ENCODE measurements at places on chromosomes 7 and 10.
A peak's percentile ranks its signal among the peaks of the same experiment; 100 is the strongest.

DNA sequence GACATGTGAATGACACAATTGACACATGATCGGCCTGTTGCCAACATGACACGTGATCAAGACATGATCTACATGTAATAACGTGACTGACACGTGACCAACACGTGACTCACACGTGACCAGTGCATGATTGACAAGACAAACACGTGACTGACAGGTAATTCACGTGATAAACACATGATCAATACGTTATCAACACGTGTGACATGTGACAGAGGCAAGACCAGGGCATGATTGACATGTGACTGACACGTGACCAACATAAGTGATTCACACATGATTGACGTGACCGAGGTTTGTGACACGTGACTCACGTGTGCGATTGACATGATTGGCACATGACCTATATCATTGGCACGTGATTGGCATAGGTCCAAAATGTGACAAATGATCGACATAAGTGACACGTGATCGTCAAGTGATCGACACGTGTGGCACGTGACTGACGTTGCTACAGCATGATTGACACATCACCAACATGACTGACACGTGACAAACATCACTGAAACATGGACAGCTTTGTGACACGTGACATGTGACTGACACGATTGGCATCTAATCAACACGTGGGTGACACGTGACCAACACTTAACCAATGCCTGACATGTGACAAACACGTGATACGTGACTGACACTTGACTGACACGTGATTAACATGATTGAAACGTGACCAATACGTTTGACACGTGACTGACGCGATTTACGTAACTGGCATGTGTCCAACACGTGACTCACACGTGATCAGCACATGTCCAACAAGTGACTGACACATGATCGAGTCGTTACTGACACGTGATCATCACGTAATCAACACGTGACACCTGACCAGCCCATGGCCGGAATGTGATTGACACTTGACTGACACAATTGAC is 23.0 kb downstream of the CRPPA start:
- DNase-seq: no peak

DNA sequence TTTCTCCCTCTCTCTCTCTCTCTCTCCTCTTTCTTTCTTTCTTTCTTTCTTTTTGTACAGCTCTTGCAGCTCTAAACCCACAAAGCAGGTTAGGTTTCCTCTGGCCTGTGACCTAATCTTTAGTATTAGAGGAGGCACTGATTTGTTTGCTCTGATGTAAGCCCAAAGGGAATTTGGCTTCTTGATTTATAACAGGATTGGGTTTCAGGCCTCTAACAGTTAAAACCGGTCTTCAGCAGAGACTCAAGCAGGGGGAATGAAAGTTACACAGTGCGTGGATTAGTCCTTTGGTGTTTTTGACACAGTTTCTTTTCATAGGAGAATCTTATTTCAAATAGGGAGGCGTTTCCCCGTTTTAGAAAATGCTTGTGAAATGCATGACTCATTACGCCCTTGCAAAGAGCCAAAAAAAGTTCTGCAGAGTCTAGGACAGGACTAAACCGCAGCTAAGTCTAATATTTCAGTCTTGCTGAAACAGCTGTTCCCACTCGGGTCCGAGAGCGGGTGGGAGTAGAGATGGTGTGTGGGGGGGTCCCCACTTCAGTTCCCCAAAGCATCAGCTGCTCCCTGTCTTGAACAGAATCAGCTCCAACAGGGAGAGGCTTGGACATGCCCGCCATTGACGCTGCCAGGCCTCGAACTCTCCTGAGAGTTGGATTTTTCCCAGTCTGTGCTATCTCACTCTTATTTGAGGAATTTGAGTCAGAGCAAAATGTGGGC is 296.5 kb upstream of the PITRM1 start:
- peak; percentile 58 for DNase-seq

DNA sequence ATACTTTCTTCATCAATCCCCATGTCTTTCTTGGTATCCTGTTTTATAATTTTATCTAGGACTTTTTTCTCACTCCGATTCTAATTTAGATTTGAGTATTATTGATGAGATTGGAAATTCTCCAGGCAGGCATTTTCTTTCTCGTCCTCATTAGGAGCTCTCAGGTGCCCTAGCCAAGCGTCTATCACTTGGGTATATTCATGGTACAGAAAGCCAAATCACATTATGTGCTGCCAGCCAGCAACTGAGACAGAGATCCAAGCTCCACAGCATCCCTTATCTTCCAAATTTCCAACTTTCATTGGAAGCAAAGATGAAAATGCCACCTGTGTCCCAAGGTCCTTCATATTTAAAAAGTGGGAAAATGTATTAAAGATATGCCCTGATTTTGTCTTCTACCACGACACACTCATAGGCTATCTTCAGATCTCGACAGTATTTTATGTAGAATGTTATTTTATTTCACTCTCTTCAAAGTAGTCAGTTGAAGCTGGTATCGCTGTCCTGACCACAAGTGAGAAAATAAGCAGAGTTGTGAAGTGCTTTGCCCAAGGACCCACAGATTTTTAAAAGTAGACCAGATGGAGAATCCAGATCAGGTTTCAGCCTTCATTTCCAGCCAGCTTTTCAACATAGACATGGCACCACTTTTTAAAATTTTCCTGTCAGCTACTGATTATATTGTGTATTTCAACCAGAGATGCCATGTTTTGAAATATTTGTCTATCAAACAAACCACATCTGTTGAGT is 773.4 kb downstream of the CNTNAP2 start:
- no peak for DNase-seq

GRCh38 chr7:94228678-94229077 is 166.0 kb upstream of the COL1A2 start:
- DNase-seq: no peak

- DNase-seq: no peak
These were observed 334.1 kb downstream of the HPSE2 start for GRCh38 chr10:98901441-98902110.

GRCh38 chr10:95837356-95837776 is 70.4 kb upstream of the CC2D2B start:
- no peak for DNase-seq

- no peak for DNase-seq
These were observed 55.0 kb upstream of the SHH start for GRCh38 chr7:155867280-155867679.

Measured in activated CD4-positive, alpha-beta T cell treated with anti-CD3 and anti-CD28 coated beads, Interleukin-2, Interleukin-4, amounts not matched to agents 100 ng/mL and 50 ng/mL, durations not matched to agents 16 hours and 8 hours (primary cell).